Chondrocyte (in vitro differentiated cells): ENCODE measurements at places on chromosomes 7 and 10.

DNA sequence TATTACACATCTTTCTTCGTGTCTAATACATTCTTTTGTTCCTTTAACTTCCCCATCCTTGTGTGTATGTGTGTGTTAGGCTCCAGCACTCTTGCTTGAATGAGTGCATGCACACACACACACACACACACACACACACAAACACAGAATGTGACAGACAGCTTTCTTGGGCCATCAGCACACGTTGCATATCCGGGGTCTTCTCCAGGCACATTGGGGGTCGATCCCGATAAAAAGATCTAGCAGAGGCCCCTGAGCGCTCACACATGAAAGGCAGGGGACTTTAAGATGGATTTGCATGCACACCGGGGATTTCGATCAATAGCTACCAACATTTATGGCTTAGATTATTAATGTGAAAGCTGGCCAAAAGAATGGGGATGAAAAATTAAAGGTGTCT is 4.5 kb downstream of the SKIDA1 start:
- DNase-seq: no peak

- no peak for DNase-seq
Observed at GRCh38 chr7:24328894-24329293, 44.9 kb downstream of the NPY start.

GRCh38 chr7:38311329-38311937 is 38.0 kb upstream of the TARP start:
- DNase-seq: no peak

- no peak for DNase-seq
Observed at GRCh38 chr10:75860009-75860408, 428.6 kb downstream of the LRMDA start.

- no peak for DNase-seq
Observed at GRCh38 chr10:49162761-49163310, 25.4 kb downstream of the TMEM273 start.

DNA sequence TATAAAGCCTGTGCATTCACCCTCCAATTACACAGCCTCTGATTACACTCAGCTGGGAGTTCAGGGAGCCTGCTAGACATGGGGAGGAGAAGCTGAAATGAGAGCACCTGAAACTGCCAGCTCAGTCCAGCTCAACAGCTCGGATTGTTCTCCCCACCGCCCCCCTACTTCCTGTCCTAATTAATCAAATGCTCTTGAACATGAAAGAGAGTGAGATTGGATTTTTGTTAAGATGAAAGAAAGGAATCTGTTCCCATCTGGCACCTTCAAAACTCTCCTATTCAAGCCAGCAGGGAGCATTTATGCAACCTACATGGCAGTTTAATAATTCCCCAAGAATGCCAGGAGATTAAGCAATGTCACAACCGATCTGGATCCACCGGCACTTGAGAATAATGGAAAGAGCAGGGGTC is 98.0 kb downstream of the NPSR1 start:
- DNase-seq: no peak

DNA sequence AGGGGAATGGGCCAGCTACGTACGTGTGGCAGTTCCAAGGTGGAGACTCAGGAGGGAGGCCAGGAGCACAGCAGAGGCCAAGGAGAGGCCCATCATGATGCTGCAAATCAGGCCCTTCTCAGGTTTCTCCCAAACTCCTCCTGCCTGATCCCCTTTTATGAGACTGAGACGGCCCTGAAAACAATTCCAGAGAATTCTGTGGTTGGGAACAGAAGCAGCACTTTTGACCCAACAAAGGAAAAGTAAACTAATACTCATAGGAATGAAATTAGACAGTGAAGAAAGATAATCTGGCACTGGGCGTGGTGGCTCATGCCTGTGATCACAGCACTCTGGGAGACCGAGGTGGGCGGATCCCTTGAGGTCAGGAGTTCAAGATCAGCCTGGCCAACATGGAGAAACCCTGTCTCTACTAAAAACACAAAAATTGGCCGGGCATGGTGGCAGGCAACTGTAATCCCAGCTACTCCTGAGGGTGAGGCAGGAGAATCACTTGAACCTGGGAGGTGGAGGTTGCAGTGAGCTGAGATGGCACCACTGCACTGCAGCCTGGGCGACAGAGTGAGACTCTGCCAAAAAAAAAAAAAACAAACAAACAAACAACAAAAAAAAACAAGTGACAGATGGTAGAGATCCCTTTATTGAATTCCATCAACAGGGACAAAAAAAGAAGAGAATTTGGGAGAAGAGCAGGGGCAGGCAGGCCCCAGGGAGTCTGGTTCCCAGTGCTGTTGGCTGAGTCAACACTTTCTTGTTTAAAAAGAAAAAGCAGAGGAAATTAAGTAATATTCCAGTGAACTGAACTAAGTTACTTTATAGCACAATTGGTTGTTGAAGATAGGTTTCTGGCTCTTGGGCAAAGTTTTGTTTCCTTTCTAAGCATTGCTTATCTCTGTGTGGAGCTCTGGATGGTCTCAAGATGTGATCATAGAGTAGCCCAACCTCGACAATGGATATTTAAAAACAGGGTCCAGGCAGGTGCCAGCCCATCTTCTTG is at the start of gene CCL26:
Gene CCL26, minus strand, starts transcription at position 131 of the 997 bp plus-strand sequence. Its CDS starts 35 bp downstream, at position 96.
- DNase-seq: no peak

GRCh38 chr10:33635967-33636515 is 301.6 kb upstream of the NRP1 start:
- no peak for DNase-seq

- no peak for DNase-seq
Observed at GRCh38 chr7:122896509-122896908, 10.2 kb upstream of the CADPS2 start.

GRCh38 chr7:148173369-148173768 is 417.2 kb upstream of the C7orf33 start:
- DNase-seq: no peak

DNA sequence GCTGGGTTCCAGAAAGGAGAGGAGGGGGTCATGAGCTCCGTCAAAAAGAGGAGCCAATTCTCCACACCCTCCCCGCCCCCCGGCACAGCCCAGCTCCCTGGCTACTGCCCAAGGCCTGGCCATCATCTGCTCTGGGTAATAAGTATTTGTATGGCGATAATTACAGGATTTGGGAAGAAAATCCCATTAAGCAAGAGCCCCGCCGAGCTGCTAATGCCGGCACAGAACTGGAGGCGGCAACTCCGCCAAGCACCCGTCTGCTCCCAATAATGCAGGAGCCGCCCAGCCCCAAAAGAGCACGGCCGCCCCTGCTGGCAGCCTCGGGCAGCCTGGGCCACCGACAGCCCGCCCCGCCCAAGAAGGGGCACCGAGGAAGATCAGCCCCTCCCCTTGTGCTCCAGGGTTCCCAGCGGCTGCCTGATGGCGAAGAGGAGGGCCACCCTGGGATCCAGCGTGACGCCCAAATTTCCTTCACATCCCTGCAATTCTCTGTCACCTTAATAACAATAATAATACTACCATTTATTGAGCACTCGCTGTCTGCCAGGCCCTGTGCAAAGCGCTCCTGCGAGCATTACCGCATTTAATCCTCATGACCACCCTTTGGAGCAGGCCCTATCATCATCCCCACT is 5.9 kb downstream of the SLIT1 start:
- DNase-seq: no peak

DNA sequence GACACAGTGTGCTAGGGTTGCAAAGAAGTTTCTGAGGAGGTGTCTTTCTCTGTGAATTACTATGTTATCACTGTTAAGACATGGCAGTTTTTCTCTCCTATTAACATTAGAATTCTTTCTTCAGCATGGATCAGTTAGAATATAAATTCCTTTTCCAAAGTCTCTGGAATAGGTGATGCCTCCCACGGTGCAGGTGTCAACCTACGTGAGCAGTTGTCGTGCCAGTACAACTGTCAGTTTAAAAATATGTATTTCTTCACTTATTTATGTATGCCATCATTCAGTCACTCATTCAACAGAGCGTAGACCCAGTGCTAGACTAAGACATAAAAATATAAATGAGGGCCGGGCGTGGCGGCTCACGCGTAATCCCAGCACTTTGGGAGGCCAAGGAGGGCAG is 83.5 kb downstream of the TACC2 start:
- no peak for DNase-seq

DNA sequence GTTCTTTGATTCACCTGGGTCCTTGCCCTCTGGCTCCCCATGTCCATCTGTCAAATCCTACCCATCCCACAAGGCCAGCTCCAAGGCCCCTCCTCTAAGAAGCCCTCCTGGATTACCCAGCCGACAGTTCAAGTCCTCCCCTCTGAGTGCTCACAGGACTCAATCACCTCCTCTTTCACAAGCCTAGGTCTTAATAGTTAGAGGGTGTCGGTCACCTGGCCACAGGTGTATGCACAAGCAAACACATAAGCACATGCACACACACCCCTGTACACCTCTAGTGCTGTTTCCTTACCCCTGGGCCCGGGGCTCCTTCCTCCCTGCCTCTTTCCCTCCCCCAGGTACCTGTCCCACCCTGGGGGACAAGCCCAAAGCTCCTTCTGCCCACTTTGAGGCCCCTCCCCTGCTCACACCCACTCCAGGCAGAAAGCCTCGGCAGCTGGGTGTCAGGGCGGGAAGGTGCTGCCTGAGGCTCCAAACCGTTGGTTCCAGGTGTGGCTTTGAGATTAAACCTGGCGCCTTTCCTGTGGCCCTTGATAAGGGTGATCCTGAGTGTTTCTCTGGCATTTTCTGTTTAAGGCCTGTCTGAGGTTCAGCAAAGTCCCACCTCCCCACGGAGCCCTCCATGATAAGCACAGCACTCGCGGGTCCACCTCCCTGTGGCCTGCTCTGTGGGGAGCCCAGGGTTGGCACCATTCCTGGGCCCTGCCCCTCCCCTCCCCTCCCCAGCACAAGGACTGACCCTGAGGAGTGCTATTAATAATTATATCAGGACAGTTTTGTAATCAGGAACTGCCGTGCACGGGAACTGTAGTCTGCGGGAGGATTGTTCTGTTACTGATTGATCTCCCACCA is 14.6 kb upstream of the AQP1 start:
- DNase-seq: no peak

- DNase-seq: no peak
Observed at GRCh38 chr7:55132550-55132889, 113.7 kb downstream of the EGFR start.

DNA sequence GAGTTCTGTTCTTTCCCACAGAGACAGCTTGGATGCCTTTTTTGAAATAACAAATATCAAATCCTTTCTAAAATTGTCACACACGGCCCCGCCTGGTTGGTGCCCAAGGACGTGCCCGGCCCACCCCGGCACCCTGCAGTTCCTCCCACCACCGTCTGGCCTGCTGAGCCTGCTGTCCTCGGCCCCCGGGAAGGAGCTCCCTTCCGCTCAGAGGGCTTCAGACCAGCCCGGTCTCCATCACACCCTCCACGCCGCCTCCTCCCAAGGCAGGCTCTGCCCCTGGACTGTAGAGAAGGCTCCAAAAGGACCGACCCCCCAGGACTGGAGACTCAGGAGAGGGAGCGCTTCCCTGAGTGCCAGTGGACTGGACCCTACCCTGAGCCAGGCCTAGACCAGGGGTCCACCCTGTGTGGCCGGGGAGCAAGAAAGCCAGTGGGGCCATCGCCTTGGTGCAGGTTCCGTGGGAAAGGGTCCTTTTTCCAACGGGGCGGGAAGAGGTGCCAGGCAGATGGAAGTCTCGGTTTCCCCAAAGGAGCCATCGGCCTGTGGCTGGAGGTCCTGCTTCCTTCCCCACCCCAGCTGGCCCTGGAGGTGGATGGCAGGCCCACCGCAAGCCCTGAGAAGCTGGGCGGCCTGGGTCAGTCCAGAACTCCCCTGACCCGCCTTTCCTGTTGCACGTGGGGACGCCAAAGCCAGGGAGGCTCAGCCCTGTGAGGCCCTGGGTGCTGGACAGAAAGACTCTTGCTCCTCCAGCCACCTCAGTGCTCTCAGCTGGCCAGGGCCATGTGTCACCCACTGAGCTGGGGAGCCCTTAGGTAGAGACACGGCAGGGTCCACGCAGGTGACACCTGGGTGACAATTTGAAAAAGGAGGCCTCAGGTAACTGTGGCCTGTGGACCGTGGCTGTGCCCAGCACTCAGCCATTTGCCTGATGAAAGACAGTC is 69.8 kb downstream of the PWWP2B start:
- peak; percentile 88 for DNase-seq

GRCh38 chr10:122990278-122990677 is 10.1 kb downstream of the PSTK start:
- DNase-seq: no peak

DNA sequence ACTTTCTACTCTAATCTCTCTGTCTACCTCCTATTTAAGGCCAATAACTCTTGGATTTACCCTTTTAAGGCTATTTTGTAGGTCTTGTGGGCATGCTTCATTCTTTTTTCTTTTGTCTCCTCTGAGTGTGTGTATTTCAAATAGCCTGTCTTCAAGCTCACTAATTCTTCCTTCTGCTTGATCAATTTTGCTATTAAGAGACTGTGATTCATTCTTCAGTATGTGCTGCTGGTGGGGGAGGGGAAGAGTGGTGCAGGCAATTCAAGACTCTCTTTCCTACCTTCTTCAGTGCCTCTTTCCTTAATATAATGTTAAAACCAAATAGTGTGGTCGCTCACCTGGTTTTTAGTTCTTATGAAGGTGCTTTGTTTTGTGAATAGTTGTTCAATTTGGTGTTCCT is 20.0 kb downstream of the ABCB1 start:
- no peak for DNase-seq

DNA sequence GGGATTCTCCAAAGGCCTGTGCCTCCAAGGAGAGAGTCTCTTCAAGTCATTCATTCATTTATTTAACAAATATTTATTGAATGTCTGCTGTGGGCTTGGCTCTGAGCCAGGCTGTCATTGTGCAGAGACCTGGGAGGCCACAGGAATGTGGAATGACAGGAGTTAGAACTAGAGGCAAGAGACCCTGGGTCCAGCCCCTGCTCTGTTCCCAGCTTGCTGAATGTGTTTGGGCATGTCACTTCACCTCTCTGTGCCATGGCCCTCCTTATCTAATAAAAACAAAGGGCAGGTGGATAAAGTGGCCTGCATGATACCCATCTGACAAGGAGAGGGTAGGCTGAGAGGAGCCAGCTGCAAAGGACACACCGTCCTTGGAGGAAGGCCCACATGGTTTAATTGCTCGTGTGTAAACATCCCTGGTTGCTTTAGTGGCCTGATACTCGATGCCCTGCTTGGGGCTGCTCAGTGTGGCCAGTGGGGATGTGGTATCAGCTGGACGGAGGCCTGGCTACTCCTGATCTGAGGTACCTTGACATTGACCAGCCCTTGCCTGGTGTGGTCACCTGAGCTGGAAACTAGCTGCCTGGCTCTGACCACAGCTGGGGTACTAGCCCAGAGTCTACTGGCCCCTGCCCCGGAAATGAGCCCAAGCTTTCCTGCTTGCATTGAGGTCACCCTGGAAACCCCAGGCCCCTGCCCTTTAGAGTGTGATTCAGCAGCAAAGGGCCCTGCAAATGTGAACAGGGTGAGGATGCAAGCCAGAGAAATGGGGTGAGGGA is 116.2 kb downstream of the CDH23 start:
- no peak for DNase-seq

- no peak for DNase-seq
Observed at GRCh38 chr10:14648005-14648765, 126.5 kb downstream of the FAM107B start.
